GM12891 (cell line): ENCODE measurements at places on chromosomes 4 and X.

DNA sequence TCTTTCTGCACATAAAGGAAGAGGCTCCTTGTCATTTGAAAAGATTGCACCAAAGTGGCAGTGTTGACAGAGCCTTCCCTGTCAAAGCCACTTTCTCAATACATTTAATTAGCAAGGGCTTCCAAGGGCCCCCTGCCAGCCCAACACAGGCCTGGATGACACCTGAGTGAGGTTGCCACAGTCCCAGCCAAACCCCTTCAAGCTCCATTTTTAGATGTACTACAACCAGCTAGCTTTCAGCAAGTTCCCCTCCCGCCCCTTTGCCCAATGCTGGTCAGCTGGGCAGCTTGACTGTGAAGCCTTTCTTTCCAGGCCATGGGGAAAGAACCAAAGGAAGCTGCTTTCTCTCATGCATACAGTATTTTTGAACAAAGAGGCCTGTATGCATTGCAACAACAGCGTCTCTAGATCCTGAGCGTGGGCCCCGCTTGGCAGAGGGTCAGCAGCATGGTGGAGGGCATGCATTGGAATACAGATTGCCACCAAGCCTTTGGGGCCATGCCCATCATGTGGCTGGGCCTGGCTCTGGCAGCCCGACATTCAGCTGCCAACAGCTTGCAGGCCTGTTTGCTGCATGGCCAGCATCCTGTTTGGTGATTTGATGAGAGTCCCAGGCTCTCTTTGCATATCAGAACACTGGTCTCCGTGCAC, 261.1 kb upstream of the GATB start:
- DNase-seq, result no peak

- DNase-seq, result no peak
These were observed 312.2 kb downstream of the ARHGAP24 start for GRCh38 chr4:85787133-85787532.

GRCh38 chr4:28488021-28488420, 1627.4 kb downstream of the STIM2 start:
- DNase-seq, result no peak

GRCh38 chr4:124025428-124025827, 628.8 kb downstream of the SPRY1 start:
- no peak for DNase-seq

DNA sequence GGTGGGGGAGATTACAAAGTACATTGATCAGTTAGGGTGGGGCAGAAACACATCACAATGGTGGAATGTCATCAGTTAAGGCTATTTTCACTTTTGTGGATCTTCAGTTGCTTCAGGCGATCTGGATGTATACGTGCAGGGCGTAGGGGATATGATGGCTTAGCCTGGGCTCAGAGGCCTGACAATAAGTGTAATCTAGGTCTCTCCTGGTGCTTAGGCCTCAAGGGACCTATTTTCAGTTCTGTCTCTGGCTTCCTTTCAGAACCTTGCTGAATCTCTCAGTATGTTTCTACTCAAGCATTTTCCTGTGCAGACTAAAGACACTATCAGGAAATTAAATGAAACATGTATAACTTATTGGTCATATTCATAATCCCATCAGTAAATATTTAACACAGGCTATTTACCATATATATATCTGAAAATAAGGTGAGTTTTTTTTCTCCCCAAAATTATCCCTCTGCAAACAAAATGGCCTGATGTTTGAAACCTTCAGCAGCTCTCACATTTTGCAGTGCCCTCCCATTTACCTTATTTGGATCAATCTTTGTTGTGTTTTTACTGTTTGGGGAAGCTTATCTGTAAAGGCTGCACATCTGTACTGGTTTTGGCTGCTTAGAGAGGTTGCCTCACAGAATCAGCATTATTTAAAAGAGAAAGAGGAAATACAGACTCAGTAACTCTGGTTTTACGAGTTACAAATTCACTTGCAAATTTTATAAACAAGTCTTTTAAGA, 2.3 kb upstream of the ZCCHC4 start:
- DNase-seq, result no peak

- no peak for DNase-seq
These were observed 34.6 kb upstream of the TMPRSS11D start for GRCh38 chr4:67918428-67918827.

DNA sequence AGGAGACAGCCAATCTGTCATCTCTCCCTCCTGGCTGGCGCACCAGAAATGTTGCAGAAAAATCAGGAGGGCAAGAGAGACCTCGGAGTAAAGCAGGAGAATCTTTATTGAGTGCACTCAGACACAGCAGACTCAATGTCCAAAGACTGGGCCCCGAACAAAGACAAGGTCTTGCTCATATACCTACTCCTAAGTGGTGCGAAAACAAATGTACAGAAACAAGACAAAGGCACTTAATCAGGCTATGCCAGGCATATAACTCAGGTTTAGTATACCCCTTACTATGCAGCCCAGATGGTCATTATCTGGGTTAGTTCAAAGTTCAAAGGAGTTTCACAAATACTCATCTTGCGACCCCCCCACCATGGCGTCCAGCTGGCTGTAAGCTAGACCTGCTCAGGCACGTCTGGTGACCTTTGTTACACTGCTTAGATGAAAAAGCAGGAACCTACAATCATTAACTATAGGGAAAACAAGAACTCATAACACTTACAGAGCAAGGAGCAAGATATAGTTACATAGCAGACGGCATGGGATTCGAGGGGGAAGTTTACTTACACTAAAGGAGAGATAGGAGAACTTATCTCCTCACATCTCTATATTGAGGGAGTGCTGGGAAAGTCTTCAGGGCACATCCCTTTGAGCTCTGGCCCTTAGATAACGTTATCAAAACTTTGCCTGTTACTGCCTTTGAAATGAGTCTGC, 27.5 kb downstream of the SULT1E1 start:
- DNase-seq, result no peak

DNA sequence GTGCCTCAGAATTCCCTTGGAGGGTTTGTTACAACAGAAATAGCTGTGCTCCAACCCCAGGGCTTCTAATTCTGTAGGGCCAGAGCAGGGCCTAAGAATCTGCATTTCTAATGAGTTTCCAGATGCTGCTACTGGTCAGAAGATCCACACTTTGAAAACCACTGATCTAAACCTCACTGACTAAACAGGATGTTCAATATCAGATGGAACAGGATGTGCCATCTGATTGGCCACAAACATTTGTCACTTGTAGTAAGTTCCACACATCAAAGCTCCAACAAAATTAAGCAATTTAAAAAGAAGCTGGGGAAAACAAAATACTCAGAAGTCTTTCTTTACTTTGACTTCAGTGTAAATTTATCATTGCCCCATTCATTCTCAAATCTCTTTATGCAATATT, 14.3 kb downstream of the CASK start:
- no peak for DNase-seq

DNA sequence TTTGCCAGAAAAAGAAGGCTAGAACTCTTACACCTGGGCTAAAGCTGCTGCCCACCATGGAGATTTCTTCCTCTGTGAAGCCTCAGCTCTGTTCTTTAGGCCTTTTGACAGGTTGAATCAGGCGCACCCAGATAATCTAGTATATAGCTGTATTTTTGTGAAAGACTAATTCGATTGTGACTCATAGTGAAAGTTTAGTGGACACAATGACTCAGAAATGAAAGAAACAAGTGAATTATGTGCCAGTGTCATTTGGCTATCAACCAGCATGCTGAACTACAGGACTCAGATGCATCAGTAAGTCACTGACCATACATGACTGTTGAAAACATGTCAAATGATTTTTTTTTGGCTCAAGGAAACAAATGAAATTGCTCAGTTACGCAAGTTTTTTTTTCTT, 425.4 kb downstream of the SLITRK2 start:
- DNase-seq, result no peak

DNA sequence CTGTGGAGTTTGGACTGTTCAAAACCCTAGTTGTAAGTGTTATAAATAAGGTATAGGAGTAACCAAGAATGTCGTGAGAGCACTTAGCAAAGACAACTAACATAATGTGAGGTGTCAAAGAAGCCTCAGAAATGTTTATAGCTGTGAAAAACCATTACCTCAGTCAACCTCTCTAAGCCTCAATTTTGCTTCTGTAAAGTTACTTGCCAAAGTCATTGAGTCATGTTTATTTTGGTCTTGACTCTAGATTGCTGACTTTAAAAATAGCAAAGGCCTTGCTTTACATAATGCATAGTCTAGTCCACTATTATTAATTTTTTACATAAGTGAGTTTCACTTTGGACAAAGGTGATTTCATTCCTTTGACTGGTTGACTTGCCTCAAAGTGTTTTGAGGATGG, 257.6 kb upstream of the CXXC4 start:
- no peak for DNase-seq

DNA sequence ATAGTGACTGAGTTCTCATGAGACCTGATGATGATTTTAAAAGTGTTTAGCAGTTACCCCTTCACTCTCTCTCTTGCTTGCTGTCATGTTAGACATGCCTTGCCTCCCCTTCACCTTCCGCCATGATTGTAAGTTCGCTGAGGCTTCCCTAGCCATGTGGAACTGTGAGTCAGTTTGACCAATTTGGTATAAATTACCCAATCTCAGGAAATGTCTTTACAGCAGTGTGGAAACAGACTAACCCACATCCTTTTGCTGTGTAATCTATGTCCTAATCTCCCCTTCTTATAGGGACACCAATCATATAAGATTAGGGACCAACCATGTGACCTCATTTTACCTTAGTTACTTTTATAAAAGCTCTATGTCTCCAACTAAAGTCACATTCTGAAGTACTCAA, 677.8 kb downstream of the ADGRL3 start:
- no peak for DNase-seq

DNA sequence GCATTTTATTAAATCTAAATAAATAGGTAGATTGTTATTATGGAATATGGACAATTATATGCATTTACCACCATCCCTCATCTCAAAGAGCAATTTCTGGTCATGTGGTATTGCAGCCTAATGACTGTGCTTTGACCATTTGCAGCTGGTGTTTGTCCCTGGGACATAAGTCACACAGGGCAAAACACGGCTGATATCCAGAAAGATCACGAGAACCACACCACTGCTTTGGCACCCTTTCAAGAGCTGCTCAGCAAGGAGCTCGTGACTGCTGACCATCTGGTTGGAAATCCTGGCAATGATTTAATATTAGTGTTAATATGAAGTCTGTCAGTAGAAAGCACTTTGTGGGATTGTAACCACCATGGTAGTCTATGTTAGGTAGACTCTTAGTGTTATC, 545.0 kb downstream of the GBA3 start:
- no peak for DNase-seq

DNA sequence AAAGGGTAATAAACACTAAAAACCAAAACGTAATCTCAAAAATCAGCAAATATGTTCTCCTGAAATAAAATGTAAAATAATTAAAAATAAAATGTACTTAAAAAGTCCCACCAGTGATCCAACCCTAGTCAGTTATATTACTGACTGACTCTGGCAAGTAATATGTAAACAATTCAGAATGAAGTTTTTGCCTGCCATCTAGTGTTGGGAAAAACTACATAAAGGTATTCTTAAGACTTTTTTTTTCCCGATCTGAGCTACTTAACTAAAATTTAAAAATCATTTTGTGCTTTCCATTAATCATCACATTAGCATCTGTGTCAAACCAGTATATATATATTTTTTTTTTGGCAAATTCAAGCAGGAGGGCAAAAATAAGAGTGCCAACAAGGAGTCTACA, 24.0 kb downstream of the RCHY1 start:
- no peak for DNase-seq

DNA sequence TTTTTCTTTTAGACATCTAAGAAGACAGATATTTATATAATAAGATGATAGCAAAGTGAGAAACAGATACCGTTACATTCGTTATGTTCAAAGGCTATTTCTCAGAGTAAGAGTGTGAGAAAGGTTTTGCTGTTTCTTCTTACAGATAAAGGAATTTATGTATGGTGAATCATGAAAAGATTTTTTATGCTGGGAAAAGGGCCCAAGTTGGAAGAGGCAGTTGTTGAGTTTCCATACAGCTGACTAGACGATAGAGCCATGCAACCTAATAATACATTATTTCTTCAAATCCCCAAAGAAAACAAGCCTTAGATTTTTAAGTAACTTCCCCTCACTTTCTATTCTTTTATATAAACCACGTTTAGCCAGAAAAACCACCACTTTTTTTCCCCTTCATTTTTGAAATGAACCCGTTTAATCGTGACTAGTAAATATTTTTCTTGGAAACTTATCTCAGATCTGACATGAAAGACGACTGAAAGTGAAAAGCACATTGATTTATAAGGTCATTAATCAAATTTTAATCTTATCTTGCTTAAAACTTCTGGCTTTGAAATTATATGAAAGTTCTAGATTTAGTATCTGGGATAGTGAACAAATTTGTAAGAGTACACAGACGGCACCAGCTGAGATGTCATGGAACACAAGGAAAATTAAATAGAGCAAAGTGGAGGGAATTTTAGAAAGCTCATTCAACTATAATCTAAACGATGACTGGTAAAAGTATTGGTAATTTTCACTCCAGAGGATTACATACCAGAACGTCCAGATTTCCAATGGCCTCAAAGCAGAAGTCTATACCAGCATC, 10.9 kb downstream of the ADH6 start:
- no peak for DNase-seq

DNA sequence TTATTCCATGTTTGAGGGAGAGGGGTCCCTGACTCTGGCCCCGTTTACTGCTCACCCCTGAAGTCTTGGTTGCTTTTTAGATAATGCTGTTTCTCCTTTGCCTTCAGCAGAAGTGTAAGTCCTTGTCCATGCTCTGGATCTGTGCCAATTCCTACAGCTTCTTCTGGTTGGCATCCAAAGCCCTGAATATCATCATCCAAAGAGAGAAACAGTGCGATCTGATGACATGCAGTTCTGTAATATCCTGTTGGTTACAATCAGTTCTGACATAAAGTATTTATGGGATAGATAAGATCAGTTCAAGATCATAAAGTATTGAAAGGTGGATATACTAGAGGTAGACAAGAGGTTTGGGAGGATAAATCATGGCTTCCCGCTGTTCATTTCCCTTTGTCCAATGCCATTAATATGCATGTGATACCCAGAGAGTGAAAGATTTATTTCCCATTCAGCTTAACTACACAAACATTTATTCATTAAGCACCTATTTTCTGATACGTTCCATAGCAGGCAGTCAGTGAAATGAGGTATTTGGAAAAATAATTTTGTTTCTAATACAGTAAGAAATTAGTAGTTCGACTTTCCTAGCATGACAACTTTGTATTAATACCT, 53.2 kb upstream of the TMEM150C start:
- no peak for DNase-seq

DNA sequence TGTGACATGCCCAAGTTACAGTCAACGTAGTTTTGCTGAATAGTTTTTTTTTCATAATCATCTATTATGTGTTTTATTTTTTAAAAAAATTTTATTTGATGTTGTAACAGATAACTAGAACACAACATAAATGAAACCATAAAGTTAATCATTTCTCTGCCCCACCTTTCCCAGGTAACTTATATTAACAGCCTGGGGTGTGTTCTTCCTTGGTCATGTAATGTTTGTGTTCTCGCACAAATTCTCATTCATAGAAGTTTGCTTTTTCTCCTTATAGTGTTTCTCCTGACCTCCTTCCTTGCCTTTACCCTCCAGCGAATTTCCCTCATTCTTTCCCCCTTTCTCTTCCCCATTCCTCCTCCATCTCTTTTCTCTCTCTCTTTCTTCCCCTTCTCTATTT, 214.8 kb downstream of the SOWAHB start:
- no peak for DNase-seq

- DNase-seq, result no peak
These were observed 12.1 kb downstream of the LAMP2 start for GRCh38 chrX:120456973-120457372.
